Fibroblast of the conjunctiva (primary cell): ENCODE measurements at places on chromosomes 12 and 14.
A peak's percentile ranks its signal among the peaks of the same experiment; 100 is the strongest.

- no peak for DNase-seq
These were observed 124.3 kb downstream of the RASSF9 start for GRCh38 chr12:85711735-85712390.

- no peak for DNase-seq
These were observed 364.1 kb downstream of the PCNX1 start for GRCh38 chr14:71271166-71271945.

GRCh38 chr12:74490390-74491064, 47.1 kb upstream of the ATXN7L3B start:
- no peak for DNase-seq

GRCh38 chr14:71753126-71753830, 179.0 kb upstream of the RGS6 start:
- peak; percentile 85 for DNase-seq

GRCh38 chr12:6866163-6866919, 990 bp upstream of the TPI1 start:
- no peak for DNase-seq

DNA sequence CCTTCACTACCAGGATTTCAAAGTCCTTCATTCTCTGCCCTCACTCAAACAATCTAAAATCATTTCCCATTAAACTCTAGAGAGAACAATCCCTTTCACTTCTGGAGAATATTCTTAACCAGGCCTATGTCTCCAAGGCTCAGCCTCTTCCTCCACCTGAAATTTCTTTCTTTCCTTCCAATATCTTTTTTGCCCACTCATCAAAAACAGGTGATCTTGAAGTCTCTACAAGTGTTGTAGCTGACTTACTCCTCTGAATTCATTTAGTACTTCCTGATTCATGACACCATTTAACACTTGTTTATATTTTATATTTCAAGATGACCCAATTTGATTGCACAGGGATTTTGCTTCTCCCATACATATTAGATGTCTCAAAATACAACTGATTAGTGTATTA, 66.7 kb upstream of the PDZRN4 start:
- no peak for DNase-seq

DNA sequence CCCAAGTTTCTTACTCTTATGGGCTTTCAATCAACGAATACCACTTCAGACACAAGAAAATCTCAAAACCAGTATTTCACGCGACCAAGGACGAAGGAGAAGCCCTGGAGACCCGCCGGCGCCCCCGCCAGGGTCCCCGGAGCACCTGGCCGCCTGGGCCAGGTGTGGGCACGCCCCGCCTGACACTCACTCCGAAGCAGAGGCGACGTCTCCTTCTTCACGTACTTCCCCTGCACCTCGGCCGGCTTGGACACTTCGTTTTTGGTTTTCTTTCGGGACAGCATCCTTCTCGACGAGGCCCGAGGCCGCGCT, 466 bp downstream of the SAV1 start:
- DNase-seq, result no peak

GRCh38 chr14:102510616-102511520, 1.3 kb upstream of the ANKRD9 start:
- DNase-seq, result no peak

GRCh38 chr14:93700928-93701327, 87.4 kb downstream of the PRIMA1 start:
- DNase-seq, result no peak

DNA sequence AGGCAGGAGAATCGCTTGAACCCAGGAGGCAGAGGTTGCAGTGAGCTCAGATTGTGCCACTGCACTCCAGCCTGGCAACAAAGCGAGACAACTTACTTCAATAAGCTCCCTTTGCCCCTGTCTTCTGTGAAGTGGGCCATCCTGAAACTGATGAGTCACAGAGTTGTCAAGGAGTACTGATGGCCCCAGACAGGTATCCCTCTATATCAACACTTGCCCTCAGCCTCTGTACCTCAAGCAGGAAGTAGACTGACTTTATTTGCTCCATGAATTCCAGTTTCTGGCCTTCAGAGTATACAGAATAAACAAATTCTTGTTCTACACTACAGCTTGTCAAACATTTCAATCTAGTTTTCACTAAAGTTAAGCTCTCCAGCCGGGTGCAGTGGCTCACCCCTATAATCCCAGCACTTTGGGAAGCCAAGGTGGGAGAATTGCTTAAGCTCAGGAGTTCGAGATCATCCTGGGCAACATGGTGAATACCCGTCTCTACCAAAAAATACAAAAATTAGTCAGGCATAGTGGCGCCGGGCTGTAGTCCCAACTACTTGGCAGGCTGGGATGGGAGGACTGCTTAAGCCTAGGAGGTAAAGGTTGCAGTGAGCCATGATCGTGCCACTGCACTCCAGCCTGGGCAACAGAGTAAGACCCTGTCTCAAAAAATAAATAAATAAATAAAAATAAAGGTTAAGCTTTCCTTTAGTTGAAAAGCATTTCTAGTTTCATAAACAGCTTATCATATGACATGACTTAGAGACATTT, 16.4 kb upstream of the LRP10 start:
- DNase-seq, result no peak

DNA sequence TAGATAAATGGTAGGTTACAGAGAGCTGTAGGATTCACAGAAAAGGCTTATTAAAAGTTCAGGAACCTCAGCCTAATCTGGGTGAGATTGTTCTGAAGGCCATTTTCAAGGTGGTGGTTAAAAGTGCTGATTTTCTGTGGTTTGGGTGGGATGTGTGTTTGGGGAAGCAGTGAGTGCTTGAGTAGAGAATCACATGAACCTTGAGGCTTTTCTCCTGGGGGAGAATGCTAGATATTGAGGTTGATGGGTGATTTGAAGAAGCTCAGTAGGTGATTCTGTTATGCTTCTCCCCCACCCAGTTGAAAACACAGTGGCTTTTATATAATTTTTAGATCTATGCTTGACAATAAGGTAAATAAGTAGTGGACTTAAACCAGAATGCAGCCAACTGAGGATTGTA, 420.9 kb downstream of the PCNX1 start:
- no peak for DNase-seq

DNA sequence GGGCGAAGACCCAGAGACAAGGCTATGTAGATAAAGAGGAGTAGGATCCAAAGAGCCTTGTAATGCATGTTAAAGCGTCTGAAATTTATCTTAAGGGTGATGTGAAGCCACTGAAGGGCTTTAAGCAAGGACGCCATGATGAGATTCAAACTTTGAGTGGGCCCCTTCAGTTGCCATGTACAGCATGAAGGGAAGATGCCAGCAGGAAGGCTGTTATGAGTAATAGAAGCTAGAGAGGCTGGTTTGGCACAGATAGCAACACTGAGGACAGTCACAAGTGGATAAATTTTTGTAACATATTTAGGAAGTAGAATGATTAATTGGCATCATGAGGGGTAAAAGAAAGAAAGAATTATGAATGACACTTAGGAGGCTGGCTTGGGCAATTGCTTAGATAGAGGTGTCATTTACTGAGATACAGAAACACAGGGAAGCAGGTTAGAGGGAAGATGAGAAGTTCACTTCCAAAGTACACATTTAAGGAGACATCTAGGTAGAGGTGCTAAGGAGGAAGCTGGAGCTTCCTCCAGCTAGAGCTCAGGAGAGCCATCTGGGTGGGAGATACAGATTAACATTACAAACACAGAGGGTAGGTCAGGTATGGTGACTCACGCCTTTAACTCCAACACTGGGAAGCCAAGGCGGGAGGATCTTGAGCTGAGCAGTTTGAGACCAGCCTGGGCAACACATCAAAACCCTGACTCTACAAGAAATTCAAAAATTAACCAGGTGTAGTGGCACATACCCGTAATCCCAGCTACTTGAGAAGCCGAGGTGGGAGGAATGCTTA, 13.7 kb downstream of the ATG2B start:
- no peak for DNase-seq

DNA sequence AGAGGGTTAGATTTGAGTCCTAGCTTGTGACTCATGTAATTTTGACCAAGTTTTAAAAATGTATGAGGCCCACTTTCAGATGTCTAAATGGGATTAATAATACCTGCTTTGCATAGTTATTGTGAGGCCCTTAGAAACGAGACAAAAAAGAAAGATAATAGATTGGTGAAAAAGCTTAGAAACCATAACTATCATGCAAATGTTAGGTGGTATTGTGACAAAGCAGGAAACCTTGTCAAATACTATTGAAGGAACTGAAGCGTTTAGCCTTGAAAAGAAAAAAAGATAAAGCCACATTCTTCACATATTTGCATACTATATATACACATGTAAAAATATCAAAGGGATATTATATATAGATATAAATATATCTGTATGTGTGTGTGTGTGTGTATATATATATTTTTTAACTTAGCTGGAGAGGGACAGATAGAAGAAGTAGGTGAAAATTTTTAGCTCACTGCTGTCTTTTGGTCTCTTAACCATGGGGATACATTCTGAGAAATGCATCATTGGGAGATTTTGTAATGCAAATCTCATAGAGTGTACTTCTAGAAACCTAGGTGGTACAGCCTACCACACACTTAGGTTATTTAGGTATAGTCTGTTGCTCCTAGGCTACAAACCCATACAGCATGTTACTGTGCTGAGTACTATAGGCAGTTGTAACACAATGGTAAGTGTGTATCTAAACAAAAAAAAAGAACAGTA, 270.3 kb downstream of the CCDC91 start:
- DNase-seq, result no peak

- no peak for DNase-seq
These were observed 255.3 kb downstream of the RAD51B start for GRCh38 chr14:68074765-68075381.
